ENCODE measurements at places on chromosomes 13 and 19.

DNA sequence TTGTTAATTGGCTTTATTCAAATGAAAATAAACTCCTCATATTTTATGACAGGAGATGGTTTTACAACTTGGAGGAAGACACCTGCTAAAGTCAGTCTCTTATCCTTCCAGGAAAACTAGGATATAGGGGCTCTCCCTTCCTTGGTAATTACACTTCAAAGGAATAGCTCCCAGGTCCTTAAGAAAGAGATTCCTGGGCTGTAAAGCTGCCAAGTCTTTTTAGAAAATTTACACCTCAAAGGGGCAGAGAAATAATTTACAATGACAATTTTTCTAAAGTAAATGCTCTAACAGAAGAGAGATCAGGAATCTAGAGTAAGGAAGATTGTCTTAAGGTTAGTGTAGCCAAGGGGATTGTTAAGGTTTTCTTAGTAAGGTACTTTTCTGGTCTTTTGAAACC is 1359.0 kb downstream of the OLFM4 start:
- no peaks in the 10 kb centered on the region for H3K36me3 ChIP-seq
- H3K4me3 ChIP-seq = no peak overlapping the region
- no peaks in the 10 kb centered on the region for H3K4me1 ChIP-seq
- H3K27me3 ChIP-seq = no peaks in the 10 kb centered on the region

DNA sequence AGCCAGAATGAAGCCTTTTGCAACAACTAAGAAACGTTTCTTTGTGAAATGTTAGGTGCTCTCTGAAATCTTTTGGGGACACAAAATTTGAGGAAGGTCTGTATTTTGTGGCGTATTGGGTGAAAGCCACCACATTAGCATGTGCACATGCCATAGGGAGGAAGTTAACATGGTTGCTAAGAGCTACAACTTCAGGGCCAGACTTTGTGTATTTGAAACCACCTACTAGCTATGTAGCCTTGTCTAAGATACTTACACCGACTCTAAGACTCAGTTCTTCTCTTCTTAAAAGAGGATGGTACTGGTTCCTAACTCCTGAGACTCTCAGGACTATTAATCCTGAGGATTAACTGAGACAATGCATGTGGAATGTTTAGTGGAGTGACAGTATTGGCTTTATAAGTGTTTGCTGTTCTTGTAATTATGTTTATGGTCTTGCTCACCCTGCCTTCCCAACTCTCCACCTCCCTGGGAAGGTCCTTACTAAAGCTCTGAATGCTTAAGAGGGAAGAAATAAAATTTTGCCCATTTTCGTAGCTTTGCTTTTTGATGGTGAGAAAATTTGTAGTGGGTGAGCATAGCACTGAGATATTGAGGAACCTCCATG is 15.5 kb downstream of the SERP2 start:
- no peaks in the 10 kb centered on the region for H3K27me3 ChIP-seq
- DNase-seq = no peak
- H3K27ac ChIP-seq = no peak overlapping the region
- peaks cover 8% of the 10 kb centered on the region for H3K4me1 ChIP-seq

DNA sequence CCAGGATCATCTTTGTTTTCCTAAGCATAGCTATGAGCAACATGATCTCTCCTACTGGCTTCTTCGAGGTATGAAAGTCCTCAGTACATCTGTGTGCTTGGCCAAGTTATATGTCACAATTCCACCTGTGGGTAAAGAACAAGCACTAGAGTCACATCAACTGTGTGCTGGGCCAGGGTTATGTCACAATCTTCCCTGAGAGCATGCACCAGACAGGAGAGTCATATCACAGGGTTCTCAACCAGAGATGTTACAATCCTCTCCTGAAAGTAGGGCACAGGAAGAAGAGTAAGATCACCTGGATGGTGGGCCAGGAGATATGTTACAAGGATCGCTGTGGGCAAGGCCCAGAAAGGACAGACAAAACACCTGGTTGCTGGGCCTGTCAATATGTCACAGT is 143.7 kb downstream of the ZNF675 start:
- H3K27me3 ChIP-seq = no peaks in the 10 kb centered on the region
- no peak for DNase-seq
- no peak overlapping the region for H3K27ac ChIP-seq
- H3K4me1 ChIP-seq = no peaks in the 10 kb centered on the region

DNA sequence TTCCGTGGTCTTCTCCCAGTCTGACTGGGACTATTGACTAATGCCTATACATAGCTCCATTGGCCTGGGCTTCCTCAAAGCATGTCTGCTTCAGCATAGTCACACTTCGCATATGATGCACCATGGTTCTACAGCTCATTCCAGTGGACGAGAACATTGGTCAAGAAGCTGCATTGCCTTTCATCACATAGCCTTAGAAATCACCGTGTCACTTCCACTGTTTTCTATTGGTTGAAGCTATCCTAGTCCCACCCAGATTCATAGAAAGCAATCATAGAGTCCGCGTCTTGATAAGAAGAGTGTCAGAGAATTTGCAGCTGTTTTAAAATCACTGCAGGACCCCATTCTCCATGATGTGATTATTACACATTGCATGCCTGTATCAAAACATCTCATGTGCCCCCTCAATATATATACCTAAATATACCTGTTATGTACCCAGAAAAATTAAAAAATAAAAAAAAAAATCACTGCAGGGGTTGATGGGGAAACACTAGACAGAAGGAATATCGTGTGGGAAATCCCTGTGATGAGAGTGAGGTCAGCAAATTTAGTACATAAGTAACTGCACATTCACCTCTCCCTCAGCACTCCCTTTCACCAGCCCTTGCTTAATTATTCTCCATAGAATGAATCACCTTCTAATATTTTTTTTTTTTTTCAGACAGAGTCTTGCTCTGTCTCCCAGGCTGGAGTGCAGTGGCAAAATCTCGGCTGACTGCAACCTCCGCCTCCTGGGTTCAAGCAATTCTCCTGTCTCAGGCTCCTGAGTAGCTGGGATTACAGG is 2.2 kb upstream of the ARHGAP33 start:
- peaks cover 4% of the 10 kb centered on the region for H3K4me1 ChIP-seq
- H3K27ac ChIP-seq = no peak overlapping the region
- no peaks in the 10 kb centered on the region for H3K36me3 ChIP-seq
- H3K4me3 ChIP-seq = no peak overlapping the region
- H3K27me3 ChIP-seq = no peaks in the 10 kb centered on the region
- DNase-seq = no peak

- H3K4me1 ChIP-seq = no peaks in the 10 kb centered on the region
- DNase-seq = no peak
- H3K4me3 ChIP-seq = no peak overlapping the region
- no peaks in the 10 kb centered on the region for H3K36me3 ChIP-seq
- H3K27me3 ChIP-seq = no peaks in the 10 kb centered on the region
Observed at GRCh38 chr13:64798422-64798821, 2431.7 kb downstream of the PCDH9 start.

DNA sequence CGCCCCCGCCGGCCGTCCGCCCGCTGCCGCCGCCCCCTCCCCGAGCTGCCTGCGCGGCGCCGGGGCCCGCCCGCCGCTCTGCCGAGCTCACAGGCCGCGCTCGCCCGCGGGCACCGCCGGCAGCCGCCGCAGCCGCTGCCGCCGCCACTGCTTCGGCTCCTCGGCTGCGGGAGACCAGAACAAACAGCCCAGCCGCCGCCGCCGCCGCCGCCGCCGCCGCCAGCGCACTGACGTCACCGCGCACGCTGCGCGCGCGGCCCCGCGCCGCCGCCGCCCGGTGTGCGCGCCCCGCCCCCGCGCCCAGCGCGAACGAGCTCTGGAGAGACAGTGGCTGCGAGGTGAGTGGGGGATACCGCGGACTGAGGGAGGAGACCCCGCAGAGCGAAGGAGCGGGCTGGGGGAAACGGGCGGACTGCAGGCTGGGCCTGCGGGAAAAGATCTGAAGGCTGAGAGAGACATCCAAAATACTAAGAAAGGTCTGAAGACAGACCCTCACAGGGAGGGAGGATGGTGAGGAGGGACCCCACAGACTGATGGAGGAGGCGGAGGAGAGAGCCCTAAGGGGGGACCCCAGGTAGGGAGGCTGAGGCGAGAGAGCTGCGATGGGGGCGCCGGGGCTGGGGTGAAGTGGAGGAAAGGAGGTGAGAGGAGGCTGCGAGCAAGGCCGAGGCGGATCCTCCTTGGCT is at the start of gene BRD4:
Gene BRD4, minus strand, starts transcription at position 229 of the 686 bp plus-strand sequence. CDS start 59,440 bp downstream, outside the sequence.
- peaks cover 51% of the 10 kb centered on the region for H3K4me1 ChIP-seq
- DNase-seq = peak; percentile 90
- H3K27me3 ChIP-seq = no peaks in the 10 kb centered on the region
- peak within 1 kb of the TSS; percentile 95 for H3K4me3 ChIP-seq
